ENCODE measurements at places on chromosomes 5 and 9.
A peak's percentile ranks its signal among the peaks of the same experiment; 100 is the strongest.

GRCh38 chr9:83937861-83938455 is 16.7 kb upstream of the KIF27 start:
- peak; percentile 27 for DNase-seq

GRCh38 chr5:167381457-167381856 is 910.0 kb upstream of the WWC1 start:
- DNase-seq, result no peak

- DNase-seq, result no peak
These were observed 180.3 kb downstream of the SREK1 start for GRCh38 chr5:66324357-66324756.

- DNase-seq, result no peak
These were observed 256.0 kb downstream of the TMEM167A start for GRCh38 chr5:82820961-82821845.

Data from WERI-Rb-1 (cell line).